ENCODE measurements at places on chromosomes 16 and 17. TPM values are rescaled to one million over a fixed set of nuclear protein-coding genes. Genes with fewer than 3 reads are reported as not detected.
A peak's percentile ranks its signal among the peaks of the same experiment; 100 is the strongest.

- peak; percentile 62 for DNase-seq
Observed at GRCh38 chr17:57605675-57606105, 139.4 kb downstream of the CCDC182 start.

NHLRC4 gene
- total RNA-seq, result 0.67 TPM

GRCh38 chr17:40104594-40105486, 4.5 kb upstream of the NR1D1 start:
- no peak for DNase-seq

- no peak for DNase-seq
Observed at GRCh38 chr16:52113533-52114183, 433.3 kb downstream of the TOX3 start.

GRCh38 chr16:87165885-87166284, 151.3 kb downstream of the C16orf95 start:
- no peak for DNase-seq

DNA sequence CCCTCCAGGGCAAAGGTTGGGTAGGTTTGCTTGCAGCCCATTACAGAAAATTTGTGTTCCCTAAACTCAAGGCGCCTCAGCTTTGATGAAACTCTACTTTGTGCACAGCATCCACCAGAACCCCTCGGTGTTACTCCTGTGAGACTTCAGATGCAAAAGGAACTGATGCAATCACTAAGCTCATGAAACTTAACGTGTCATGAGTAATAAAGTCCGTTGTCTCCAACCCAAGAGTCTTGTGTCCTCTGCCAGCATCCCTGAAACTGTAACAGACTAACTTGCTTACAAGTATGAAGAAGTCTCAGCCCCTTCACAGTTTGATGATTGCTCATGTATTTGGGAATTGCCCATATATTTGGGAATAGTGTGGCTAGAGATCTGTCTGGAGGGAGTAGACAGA, 74.8 kb upstream of the MARCHF10 start:
- no peak for DNase-seq

- peak; percentile 9 for DNase-seq
Observed at GRCh38 chr16:66155933-66156332, 210.6 kb upstream of the CDH5 start.

GRCh38 chr17:73498176-73498575, 146.1 kb downstream of the SDK2 start:
- DNase-seq, result no peak

DNA sequence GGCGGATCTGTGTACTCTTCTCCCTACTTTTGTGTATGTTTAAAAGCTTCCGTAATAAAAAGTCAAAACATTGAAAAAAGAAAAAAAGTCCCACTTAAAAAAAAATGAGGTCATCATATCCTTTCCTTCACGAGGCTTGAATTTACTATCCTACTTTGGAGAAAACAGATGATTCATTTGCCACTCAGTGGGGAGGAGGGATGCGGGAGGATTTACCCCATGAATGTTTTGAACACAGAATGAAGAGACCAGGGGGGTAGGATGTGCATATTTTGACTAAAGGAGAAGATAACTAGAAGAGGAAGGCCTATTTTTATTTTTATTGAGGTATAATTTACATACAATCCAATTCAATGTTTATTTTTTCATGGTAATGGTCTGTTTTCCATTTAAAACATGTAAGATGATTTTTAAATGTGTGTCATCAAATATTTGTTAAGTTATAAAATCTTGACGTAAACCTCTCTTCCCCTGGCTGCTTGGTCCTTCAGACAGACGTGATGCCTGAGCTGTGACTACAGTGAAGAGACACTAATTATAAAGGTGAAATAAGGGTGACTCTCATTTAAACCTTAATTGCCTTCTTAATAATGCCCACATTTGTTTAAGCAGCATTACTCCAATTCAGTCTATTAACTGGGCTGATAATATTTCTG, 135.4 kb upstream of the AXIN2 start:
- DNase-seq, result no peak

GRCh38 chr17:34996422-34997285, 16.3 kb downstream of the LIG3 start:
- DNase-seq, result no peak

- no peak for DNase-seq
Observed at GRCh38 chr17:13480877-13481276, 120.9 kb downstream of the HS3ST3A1 start.

- DNase-seq, result no peak
Observed at GRCh38 chr17:58648236-58648635, 43.6 kb downstream of the TEX14 start.

GRCh38 chr17:27502526-27503324, 46.5 kb downstream of the KSR1 start:
- no peak for DNase-seq

MYH13 gene
- total RNA-seq, result 0.03 TPM

GRCh38 chr17:39659279-39660010, 5.7 kb upstream of the TCAP start:
- no peak for DNase-seq

CD300LD gene
- total RNA-seq, result not detected

DNA sequence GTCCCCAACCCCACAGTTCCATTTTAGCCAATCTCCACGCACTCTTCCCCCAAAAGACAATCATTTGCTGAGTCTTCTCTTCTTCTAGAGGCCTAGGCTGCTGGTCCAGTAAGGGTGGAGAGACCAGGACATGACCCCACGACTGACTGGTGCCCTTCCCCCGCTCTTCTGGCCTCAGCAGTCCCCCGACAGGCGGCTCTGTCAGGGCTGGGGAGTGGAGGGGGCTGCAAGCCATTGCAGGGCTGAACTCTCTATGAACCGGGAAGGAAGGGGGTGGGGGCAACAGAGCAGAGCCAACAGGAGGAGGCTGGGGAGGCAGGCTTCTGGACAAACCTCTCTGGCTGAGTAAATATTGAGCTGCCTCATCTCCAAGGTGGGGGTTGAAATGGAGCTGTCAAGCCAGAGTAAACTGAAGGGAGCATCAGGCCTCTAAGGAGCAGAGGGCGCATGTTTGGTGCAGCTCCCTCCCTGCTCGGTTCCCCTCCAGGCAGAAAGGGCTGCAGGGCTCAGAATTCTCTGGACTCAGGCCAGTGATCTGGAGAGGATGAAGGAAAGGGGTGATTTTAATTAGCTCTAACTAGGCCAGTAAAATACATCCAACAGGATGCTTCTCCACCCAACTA, 8.7 kb downstream of the HOXB1 start:
- DNase-seq, result no peak

DNA sequence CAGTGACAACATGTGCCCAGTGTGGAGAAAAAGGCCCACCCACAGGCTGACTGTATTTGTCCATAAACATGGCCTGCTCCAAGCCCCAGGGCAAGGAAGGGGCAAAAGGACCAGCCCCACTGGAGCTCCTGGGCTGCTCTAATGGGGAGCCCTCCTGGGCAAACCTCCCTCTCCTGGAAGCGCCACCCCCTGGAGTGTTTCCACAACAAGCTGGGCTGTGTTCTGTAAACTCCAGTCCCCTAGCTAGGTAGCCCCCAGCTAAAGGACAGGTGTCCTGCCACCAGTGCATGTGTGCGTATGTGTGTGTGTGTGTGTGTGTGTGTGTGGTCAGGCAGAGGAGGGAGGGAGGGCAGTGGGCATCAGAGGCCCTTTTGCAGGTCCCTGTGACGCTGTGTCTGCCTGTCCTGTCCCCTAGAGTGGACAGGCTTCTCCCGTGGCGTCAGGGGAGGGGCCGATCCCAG, 11.3 kb upstream of the STAC2 start:
- DNase-seq, result no peak

DNA sequence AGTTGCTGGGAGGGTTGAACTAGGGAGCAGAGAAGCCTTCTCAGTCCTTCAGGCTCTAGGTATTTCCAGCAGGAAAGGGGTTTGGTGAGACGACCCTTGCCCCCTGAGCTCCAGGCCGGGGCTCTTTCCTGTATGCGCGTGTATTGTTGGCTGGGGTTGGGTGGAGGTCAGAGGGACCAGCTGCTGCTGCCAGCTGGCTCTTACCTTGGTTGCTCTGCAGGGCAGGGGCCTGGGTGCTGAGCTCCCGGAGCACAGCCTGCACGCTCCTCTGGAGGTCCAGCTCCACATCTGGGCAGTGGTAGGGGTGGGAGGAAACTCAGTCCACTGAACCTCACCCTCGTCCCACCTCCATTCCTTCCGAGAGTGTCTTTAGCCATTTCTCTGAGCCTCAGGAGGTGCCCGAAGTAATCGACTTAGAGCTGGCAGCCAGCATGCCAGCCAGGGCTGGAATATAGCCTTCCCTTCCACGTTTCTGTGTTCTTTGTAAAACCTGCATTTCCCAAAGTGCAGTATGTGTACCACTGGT, 28.0 kb downstream of the PIK3R6 start:
- DNase-seq, result no peak

GRCh38 chr16:29815032-29815721, 775 bp upstream of the PAGR1 start:
- DNase-seq, result no peak

DNA sequence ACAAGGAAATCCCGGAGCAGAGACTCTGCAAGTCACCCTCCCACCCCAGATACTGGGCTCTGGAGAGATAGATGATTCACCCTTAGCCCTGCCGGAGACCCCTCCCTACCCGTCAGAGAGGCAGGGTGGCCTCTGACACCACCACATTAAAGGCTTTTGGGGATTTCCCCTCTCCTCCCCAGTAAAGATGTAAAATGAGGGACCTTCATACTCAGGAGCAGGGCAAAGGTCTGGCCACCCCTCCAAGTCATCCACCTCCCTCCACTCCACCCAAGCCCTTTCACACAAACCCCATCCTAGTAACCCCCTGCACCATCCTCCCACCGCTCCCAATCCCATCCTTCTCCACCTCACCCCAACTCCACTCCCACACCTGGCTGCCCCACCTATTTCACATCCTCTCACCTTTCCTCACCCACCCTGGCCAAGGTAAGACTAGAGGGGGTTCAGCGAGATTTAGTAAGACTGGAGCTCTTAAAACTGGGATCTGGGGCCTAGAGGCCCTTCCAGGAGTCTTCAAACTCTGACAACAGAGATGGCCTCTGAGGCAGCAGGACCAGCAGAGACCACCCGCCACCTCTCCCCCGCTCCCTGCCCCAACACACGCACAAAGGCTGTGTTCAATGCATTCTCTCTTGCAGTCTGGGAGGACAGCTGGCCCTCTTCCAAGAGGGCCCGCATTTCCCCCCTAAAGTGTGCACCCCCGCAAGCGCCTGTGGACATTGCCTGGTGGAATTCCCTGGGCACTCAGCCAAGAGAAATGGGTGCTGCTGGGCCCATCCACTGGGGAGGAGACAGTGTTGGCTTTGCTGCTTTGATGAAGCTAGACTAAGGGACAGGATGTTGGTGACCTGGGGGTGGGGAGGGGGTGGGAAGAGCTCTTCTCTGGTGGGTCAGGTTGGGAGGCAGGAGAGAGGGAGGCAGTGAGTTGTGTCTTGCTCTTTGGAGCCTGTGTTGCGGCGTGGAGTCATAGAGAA, 1.1 kb downstream of the ABAT start:
- no peak for DNase-seq

- no peak for DNase-seq
Observed at GRCh38 chr16:75679366-75679765, 2.6 kb upstream of the CPHXL2 start.

COPZ2 gene
- 4.3 TPM for total RNA-seq

DNA sequence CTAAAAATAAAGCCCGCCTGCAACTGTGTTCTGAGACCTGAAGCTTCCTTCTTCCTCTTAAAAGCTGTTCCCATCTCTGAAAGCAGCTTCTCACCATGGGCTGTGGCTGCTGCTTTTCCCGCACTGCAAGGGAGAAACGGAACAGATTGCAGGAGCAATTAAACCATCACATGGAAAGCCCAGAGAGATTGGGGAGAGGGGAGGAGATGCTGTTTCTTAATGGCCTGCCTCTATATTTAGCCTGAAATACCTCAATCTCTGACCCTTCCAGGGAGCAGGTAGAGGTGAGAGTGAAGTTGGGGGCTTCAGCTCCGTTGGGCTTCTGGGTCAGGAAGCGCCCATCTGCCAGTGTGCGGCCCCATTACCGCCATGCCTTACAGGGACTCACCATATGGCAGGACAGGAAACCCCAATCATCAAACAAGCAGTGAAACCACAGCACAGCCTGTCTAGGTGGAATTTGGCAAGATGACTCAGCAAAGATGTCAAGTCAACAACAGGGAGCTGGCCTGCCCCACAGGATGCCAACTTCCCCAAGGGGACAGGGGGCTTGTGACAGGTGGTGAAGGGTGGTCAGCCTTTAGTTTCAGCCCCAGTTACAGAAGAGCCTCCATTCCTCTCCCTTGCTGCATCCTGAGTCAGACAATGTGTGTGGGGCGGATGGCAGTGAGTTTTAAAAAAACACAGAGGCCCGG, 286.6 kb upstream of the CCL2 start:
- DNase-seq, result peak; percentile 83

GRCh38 chr17:68290955-68291835, at the start of the genes ARSG and SLC16A6:
Gene ARSG, plus strand, starts transcription at chr17:68291495. Its CDS starts 15,999 bp downstream, at chr17:68307494.
Gene SLC16A6, minus strand, starts transcription at chr17:68291127. Its CDS starts 12,807 bp downstream, at chr17:68278320.
- no peak for DNase-seq

DNA sequence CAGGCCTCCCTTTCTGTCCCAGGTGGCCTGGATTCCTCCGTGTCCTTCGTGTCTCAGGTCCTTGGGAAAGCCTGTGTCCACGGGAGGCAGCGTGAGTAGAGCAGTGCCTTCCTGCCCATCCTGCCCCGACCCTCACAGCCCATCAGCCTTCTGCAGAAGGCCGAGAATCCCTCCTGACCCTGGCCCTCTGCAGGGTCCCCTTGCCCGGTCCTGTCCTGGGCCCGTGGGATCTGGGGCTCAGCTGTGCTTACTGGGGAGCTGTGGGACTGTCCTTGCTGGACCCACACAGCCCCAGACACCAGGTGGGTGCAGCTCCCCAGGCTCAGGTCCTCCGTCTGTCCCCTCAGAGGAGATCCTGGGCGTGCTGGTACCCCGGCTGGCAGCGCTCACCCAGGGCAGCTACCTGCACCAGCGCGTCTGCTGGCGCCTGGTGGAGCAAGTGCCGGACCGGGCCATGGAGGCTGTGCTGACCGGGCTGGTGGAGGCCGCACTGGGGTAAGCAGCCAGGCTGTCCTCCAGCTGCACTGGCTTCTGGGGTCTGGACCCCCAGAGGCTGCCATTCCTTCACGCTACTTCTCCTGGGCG, 3.9 kb downstream of the TELO2 start:
- DNase-seq, result no peak

TBC1D26 gene
- not detected for total RNA-seq

- no peak for DNase-seq
Observed at GRCh38 chr16:85689285-85689949, 663 bp upstream of the GINS2 start.

DNA sequence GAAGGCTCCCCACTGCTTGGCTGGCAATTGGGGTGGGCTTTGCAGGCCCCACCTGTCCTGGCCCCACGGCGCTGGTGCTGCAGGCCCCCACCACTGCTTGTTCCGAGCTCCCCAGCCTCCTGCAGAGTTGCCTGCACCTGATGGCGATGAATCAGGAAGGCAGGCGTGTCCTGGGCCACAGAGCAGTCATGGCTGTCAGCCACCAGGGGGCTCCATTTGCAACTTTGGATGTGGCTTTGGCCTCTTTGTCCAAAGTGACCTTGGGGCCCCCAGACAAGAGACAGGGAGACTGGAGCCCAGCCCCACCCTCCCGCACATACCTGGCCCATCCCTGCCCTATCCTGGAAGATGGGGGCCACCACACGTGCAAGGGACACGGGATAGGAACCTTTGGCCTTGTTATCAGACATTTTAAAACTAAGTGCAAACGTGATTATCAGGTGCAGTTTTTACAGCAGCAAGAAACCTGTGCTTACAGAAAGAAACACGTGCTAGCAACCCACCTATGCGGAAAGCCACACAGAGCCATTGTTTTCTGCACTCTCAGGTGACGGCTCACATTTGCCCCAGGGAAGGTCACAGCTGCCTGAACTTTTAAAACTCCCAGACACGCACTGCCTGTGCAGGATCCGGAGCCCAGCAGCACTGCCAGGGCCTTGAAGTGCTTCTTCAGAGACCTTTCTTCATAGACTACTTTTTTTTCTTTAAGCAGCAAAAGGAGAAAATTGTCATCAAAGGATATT, at the start of gene DNASE1:
TSS of gene DNASE1 (plus strand) at position 443 of the 743 bp plus-strand sequence. CDS start 683 bp downstream, outside the sequence.
- peak; percentile 9 for DNase-seq

ADAP2 gene
- 7.4 TPM for total RNA-seq
